ENCODE measurements at places on chromosomes 13 and 19.

DNA sequence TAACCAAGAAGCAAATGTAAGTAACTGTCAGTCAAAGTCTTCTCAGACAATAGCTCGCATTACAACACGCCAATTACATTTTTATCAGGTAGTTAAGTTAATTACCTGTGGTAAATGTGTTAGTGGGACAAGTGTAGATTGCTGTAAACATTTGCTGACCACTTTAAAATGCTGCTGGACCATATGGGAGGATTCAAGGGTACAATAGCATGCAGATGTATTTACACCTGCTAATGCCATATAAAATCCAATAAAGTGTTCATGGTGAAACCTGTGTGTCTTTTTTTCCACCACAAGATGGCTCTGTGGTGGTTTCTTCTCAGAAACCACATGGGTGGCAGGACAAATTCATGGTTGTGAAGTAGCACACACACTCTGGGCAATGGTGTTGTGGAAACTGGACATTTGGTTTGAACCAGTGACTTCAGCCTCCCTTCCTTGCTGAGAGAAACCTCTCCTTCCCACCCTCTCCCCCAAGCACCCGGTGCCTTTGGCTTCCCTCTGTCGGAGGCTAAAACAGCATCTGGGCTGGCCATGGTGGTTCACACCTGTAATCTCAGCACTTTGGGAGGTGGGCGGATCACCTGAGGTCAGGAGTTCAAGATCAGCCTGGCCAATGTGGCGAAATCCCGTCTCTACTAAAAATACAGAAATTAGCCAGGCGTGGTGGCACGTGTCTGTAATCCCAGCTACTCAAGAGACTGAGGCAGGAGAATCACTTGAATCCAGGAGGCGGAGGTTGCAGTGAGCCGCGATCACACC is 18.1 kb upstream of the GTF3A start:
- no peak for DNase-seq

GRCh38 chr13:89900104-89900765 is 1447.3 kb upstream of the MIR17HG start:
- DNase-seq: no peak

GRCh38 chr19:10353793-10354391 is 14.5 kb upstream of the ICAM3 start:
- no peak for DNase-seq

DNA sequence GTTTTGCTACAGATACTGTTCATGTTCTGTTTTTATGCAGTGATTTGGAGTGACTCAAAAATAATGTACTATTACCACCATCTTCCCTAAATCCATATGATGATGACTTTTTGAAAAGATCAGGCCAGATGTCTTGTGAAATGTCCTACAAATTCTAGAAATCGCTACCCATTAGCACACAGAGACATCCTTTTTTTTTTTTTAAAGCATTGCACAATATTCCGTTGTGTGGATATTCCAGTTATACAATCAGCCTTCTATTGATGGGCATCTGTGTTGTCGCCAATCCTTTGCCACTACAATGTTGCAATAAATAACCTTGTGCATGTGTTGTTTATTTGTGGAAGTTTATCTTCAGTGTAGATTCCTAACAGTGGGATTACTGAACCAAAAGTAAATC is 24.5 kb downstream of the ZDHHC20 start:
- DNase-seq: no peak

DNA sequence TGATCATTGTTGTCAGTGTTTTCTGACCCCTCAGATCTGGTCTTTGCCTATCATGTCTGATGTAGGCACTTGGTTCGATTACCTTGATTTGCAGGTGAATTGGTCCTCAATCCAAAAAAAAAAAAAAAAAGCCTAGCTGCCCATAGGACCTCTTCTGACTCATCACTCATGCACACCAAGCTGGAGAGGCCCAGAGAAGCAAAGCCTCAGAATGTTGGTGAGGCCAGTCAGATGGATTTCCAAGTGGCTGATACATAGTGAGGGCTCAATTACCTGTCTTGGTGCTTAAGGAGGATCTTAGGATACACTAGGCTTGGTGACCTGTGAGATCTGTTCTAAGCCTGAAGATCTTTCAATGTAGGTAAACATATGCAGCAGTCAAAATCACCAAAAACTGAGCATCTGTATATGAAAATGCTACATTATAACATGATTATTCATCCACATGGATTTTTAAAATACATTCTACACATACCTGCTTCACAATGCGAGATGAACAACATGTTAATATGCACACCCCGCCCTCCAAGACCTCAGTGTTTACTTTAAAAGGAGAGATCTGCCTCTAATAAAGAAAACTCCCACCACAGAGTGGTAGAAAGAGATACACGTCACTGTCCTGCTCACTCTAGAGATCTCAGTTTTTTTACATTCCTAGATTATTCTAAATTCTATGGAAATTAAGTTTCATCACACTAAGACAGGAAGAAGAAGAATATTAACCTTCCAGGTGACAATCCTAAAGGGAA is 79.9 kb upstream of the RAP2A start:
- DNase-seq: no peak

- no peak for DNase-seq
Observed at GRCh38 chr13:22468045-22468444, 712.7 kb upstream of the SGCG start.

DNA sequence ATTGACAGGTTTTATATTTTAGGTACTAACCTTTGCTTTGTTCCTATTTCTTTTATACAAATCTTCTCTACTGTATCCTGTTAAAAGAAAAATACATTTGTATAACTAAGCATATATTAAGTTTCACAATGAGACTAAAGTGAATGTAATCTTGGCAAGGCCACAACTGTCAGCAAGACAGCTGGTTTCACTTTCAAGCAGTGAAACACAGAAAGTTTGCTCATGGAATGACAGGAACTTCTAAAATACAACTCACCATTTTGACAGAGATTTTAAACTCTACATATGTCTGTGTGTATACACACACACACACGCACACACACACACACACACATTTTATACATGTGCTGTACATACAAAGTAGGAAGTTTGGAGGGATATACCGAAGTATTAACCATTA is 53.3 kb downstream of the PARP4 start:
- no peak for DNase-seq

- no peak for DNase-seq
Observed at GRCh38 chr13:110726726-110727125, 13.2 kb downstream of the ING1 start.
